ENCODE measurements at places on chromosomes 5 and 9. TPM values are rescaled to one million over a fixed set of nuclear protein-coding genes. Genes with fewer than 3 reads are reported as not detected.

ADAMTS16 gene
- not detected for total RNA-seq

IL5 gene
- not detected for total RNA-seq

ADRA1B gene
- not detected for total RNA-seq

IL33 gene
- total RNA-seq: not detected

ISL1 gene
- total RNA-seq: not detected

TMEM174 gene
- not detected for total RNA-seq

PCDHGA5 gene
- total RNA-seq: not detected

SLC46A2 gene
- not detected for total RNA-seq

Data from activated naive CD4-positive, alpha-beta T cell treated with anti-CD3 and anti-CD28 coated beads, Interleukin-2, amount 50 U/mL, for 72 hours (primary cell).